Cerebellum (tissue), 4 donors: ENCODE measurements at places on chromosomes 11 and 22. TPM values are rescaled to one million over a fixed set of nuclear protein-coding genes. Genes with fewer than 3 reads are reported as not detected.

- DNase-seq = no peak
Measured at GRCh38 chr11:121334973-121335710, 42.6 kb downstream of the SC5D start.

- no peak for DNase-seq
Measured at GRCh38 chr11:32033067-32033466, 57.8 kb upstream of the RCN1 start.

GRCh38 chr11:108788565-108789199 lies 123.8 kb downstream of the DDX10 start:
- DNase-seq = no peak

GRCh38 chr11:34331736-34332135 lies 26.1 kb downstream of the ABTB2 start:
- DNase-seq = no peak

DNA sequence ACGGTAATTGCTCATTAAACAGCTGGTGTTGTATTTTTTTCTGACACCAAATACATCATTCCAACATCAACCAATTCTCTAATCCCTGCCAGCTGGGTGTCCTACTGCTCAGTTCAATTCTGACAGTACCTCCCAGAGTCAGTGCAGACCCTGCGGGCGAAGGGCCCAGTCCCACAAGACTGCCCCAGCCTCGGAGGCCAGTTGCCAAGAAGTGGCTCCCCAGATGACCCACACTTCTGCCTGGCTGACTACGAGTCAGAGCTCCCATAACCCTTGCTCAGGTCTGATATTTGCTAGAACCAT lies 147.2 kb downstream of the CTTN start:
- DNase-seq = no peak

MMP8 gene
- total RNA-seq = 0.09 TPM

NXPE2 gene
- 0.45 TPM for total RNA-seq

GAS2L1 gene
- total RNA-seq = 3.3 TPM
